ENCODE measurements at places on chromosomes 13 and 19.

DNA sequence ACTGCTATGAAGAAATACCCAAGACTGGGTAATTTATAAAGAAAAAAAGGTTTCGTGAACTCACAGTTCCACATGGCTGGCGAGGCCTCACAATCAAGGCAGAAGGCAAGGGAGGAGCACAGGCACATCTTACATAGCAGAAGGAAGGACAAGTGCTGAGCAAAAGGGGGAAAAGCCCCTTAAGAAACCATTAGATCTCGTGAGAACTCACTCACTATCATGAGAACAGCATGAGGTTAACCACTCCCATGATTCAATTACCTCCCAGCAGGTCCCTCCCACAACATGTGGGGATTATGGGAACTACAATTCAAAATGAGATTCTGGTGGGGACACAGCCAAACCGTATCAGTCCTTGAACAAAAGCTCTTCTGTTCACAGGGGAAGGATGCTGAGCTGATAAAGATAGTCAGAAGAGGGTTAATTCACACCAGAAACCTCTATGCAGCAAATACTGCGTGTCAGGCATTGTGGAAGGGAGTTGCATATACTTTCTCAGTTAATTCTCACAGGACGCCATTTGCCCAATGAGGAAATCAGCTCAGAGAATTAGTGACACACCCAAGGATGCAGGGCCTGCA is 246.2 kb downstream of the FOXO1 start:
- no peak for DNase-seq

- DNase-seq: no peak
Observed at GRCh38 chr19:50547385-50548190, 20.6 kb downstream of the LRRC4B start.

- no peak for DNase-seq
Observed at GRCh38 chr19:5580161-5580571, 12.4 kb upstream of the TINCR start.

- no peak for DNase-seq
Observed at GRCh38 chr19:44648631-44649251, 5.0 kb downstream of the PVR start.

- DNase-seq: no peak
Observed at GRCh38 chr19:27971071-27971470, 1241.9 kb downstream of the UQCRFS1 start.

Data from stimulated activated CD4-positive, alpha-beta T cell treated with anti-CD3 and anti-CD28 coated beads, Interleukin-1b, Interleukin-23, amount 100 ng/mL, for 1 hour (primary cell).